ENCODE measurements at places on chromosomes 1 and 21.
A peak's percentile ranks its signal among the peaks of the same experiment; 100 is the strongest.

DNA sequence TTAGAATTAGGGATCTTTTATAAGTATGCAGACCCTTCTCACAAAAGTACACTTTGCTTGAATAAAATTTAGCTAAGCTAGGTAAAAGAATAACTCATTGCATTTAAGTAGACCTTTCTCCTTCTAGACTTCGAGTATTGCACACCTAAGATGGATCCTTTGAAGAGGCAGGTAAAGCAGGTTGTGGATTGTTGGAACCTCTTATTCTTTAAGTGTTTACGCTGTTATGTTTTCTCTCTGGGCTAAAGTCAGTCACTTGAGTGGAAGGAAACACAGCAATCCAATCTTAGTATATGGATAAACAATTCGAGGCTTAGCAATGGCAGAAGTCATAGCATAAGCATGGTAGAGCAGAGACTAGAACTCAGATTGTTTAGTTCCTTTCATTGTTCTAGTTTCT lies 11.4 kb downstream of the MAGI3 start:
- DNase-seq: no peak

GRCh38 chr1:68128157-68128556 lies 77.7 kb upstream of the DIRAS3 start:
- no peak for DNase-seq

GRCh38 chr1:77468949-77469710 lies 187.3 kb downstream of the AK5 start:
- no peak for DNase-seq

GRCh38 chr1:44707959-44708831 lies 22.8 kb downstream of the RNU5D-1 start:
- DNase-seq: peak; percentile 26

DNA sequence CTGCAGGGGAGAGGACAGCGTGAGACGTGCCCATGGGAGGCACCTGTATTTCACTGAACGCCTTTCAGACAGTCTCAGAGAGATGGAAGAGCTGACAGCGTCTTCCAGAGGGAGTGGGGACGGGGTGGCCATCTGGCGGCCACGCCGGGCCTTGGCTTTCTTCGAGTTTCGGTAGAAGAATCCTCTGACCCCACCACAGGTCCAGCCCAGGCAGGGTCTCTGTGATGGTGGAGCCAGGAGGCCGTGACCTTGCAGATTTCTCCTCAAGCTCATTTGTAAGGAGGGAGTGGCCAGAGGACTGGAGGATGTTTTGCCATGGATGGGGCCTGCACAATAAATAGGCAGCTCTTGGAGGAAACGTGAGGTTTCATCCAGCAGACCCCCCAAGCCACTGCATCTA lies 47.6 kb upstream of the ADARB1 start:
- DNase-seq: no peak

- DNase-seq: no peak
Observed at GRCh38 chr1:212586206-212587015, 22.1 kb upstream of the ATF3 start.

- no peak for DNase-seq
Observed at GRCh38 chr1:90840352-90840751, 123.2 kb upstream of the BARHL2 start.

DNA sequence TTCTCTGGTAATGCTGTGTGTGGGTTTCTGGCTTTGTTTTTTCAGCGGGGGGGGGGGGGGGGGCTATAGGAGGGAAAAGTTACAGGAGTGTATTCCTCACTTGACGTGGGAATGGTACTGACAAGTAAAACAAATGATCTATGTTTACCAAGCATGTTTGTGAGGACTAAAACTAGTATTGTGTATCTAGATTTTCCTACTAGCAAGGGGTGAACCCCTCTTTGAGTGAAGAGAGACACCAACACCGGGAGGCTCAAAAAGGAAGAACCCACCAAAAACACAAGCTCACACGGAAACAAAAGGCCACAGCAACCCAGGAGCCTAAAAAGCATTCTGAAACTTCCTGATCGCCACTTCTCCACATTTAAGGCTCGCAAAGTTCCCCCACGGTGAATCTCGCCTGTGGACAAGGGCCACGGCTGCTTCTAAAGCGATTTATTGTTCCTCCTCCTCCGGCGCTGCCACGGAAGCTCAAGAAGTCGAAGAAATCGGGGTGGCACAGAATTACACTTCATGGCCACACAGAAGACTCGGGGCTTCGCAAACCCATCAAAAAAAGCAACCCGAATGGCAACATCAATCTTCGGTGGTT lies 703 bp downstream of the PUM1 start:
- DNase-seq: no peak

- no peak for DNase-seq
Observed at GRCh38 chr1:154856544-154856943, 13.5 kb downstream of the KCNN3 start.

GRCh38 chr21:22703521-22703920 lies 1705.3 kb downstream of the NCAM2 start:
- no peak for DNase-seq

DNA sequence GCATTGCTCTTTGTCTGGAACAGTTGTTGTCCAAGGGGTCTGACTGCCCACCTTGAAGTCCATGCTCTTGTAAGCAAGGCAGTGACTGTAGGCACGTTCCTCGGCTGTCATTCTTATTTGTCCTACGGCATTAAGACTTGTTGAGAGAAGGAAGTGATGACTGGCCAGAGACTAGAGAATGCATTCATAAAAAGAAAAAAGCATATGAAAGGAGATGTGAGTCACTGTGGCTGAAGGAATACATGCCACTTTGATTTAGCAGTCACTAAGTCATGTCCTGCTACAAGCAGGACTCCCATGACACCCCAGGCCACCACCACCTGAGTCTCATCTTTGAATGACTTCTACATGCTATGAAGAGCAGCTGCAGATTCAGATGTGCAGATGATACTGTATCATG lies 50.5 kb downstream of the CNN3 start:
- DNase-seq: no peak

DNA sequence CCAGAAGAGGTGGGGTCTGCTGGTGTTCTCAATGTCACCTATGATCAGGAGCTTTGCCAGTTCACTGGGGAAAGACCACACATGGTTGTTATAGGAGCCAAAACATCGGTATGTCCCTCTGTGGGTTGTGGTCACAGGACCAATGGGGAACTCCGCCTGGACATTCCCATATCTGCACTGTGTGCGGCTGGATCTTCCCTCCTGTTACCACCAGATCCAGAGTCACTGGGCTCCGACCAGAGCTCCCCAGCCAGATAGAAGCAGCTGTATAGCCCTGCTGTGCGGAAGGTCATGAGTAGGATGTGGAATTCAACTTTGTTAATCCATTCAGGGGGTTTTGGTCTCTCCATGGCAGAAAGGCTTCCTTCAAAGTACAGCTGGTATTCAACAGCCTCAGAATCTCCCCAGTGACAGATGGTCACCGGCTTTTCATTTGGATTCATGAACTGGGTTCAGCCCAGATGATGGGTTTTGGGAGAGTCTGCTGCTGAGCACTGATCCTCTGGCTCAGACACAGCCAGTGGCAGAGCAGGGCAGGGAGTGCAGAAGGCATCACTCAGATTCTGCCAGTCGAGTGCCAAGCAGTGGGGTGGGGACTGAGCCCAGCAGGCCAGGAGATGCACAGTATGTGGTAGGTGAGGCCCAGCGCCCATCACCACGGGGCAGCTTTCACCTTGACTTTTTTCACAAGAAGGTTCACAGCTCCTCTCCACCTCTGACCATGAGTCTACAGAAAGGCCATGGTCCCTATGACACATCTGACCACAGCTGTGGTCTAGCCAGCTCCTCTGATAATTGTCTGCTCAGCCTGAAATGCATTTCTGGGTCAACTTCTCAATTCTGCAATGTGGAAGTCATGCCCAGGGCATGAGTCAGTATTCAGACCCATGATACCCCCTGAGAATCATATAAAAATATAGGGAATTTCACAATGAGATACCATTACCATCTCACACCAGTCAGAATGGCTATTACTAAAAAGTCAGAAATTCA lies 2.9 kb upstream of the SHCBP1L start:
- DNase-seq: no peak

DNA sequence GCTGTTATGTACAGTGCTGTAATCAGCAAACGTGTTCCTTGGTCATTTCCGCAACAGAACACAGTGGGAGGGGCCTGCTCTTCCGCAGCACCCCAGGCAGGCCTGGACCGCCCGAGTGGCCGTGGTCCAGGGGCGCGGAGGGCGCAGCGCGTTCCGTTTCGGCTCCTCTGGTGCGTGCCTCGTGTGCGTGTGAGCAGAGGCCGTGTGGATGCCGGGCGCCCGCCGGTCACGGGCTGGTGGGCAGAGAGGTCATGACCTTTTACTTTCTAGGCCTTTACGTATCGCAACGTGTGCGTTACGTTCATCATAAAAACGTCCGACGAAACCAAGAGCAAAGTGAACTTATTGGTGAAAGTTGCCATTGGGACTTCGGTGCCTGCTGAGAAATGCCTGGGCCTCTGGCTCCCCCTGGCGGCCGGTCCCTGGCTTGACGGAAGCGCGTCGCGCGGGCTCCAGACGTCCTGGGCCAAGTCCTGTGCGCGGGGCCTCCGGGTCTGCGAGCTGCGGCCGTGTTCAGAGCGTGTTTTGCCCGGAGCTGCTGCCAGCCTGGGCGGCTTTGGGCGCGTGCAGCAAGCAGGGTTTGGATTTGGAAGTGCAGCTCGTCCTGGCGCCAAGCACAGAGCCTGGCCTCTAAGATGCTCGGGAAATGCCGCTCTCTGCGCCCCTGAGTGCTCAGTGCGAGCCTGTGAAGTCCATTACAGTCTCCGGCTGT lies 34.4 kb downstream of the COL18A1 start:
- peak; percentile 95 for DNase-seq

DNA sequence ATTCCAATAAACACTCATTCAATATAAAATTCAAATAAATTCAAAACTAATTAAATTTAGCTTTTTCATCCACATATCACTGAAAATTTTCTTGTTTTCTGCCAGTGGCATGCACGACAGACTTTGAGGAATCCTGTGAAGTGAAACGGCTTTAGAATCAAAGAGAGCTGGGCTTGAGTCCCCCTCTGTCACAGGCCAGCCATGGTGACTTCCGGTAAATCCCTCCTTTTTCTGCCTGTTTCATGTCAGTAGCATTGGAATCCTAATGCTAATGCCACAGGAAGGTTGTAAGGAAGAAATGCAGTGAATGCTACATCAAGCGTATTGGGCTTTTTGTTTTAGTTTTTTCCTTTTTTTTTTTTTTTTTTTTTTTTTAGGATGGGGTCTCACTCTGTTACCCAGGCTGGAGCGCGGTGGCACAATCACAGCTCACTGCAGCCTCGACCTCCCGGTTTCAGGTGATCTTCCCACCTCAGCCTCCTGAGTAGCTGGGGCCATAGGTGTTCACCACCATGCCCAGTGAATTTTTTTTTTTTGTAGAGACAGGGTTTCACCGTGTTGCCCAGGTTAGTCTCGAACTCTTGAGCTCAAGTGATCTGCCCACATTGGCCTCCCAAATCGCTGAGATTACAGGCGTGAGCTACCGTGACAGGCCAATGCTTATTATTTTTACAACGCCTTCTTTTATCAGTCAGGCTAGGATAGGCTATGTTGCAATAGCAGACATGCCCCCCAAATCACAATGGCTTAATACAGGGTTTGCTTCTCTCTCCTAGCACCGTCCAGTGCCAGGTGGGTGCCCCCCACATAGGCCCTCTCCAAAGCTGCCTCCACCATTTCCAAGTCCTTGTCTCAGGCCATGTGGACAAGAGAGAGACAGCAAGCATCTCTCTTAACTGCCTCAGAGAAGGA lies 3.6 kb upstream of the MATN1 start:
- DNase-seq: no peak

GRCh38 chr21:42102991-42103390 lies 31.9 kb downstream of the UMODL1 start:
- no peak for DNase-seq

GRCh38 chr21:26967062-26967913 lies at the start of gene ADAMTS5:
Gene ADAMTS5 (minus strand): TSS chr21:26967088. CDS start chr21:26966391, 697 bp downstream.
- peak; percentile 68 for DNase-seq

DNA sequence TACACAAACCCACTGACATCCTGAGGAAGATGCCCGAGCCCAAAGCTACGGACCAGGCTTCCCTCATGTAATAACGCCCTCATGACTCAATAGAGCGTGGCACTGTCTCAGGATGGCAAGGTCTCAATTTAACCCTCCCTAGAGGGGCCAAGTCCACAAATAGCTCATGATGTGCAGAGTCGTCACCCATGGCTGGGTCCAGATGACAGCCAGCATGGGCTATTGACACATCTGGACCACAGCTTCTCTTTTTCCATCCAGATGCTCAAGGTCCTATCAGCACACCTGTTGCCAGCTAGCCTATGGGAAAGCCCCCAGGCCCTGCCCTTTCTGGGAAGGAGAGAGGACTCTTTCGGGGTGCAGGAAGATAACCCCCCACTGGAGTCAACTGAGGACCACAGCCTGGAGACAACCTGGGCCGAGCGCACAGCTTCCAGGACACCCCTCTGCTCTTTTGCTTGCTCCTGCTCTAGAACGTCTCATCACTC lies 2.8 kb downstream of the LAPTM5 start:
- peak; percentile 16 for DNase-seq

- no peak for DNase-seq
Observed at GRCh38 chr1:30730346-30731108, 7.1 kb upstream of the MATN1 start.

DNA sequence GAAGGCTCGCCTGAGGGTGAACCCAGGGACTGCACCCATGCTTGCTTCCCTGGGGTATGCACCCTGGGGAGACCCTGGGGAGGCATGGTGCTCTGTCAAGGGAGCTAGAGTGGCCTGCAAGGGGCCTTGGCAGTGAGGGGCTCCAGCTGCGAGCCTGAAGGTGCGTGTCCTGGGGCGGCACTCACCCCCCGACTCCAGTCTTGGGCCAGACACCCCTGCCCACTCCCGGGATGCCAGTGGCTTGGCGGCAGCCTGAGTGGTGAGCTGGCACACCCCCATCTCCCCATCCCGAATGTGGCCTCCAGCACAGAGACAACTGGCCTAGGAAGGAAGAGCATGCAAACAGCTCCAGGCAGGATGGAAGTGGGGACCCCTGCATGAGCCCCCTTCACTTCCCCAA lies 2.6 kb downstream of the SUMO3 start:
- DNase-seq: no peak

DNA sequence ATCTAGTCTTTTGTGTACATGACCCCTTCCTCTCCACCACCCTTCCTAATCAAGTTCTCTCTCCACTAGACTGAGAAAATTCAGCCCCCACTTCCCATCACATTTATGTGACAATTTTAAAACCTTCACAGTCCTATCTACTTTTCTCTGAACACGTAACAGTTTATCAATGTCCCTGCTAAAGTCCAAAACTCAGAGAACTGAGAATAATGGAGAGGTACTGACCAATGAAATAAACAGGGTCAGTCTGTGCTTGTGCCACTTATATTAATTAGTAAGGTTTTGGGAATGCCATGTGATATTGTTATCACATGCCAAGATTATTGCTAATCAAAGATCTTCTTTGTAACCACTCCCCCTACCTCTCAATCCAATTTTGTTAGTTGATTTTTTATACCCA lies 164.2 kb upstream of the KIAA0040 start:
- DNase-seq: no peak

GRCh38 chr1:91752324-91752723 lies 133.6 kb downstream of the TGFBR3 start:
- DNase-seq: no peak
